T-cell (primary cell): ENCODE measurements at places on chromosomes 12 and 14.

- no peak for DNase-seq
- peaks cover 13% of the 10 kb centered on the region for H3K4me1 ChIP-seq
- peak overlapping the region; percentile 80 for H3K4me3 ChIP-seq
- peak overlapping the region; percentile 96 for H3K27ac ChIP-seq
Observed at GRCh38 chr12:9867531-9867930, 1.6 kb downstream of the CLEC2B start.

GRCh38 chr12:6666211-6666610 lies 3.3 kb upstream of the ING4 start:
- no peak overlapping the region for H3K27ac ChIP-seq
- H3K4me1 ChIP-seq: peaks cover 16% of the 10 kb centered on the region
- H3K36me3 ChIP-seq: peaks cover 45% of the 10 kb centered on the region
- H3K4me3 ChIP-seq: no peak overlapping the region

DNA sequence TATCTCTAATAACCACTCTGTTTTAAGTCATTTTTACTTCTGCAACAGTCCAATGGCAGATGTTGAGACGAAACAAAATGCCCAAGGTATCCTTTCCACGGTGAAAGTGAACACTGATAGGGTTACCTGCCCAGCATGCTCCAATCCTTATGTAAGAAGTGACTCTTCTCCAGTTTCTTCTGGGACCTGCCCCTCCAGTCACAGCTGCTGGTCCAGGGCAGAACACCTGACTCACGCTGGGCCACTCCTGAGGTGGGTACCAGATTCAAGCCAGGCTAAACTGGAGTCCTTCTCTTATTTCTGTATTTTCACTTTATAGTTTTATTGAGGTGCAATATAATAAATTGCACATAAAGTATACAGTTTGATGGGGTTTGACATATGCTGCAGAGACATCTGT lies 16.7 kb downstream of the NT5DC3 start:
- no peak overlapping the region for H3K4me3 ChIP-seq
- H3K4me1 ChIP-seq: no peaks in the 10 kb centered on the region
- H3K36me3 ChIP-seq: no peaks in the 10 kb centered on the region
- no peak overlapping the region for H3K27ac ChIP-seq
- DNase-seq: no peak

- no peaks in the 10 kb centered on the region for H3K36me3 ChIP-seq
- no peaks in the 10 kb centered on the region for H3K4me1 ChIP-seq
- no peak overlapping the region for H3K27ac ChIP-seq
- no peak overlapping the region for H3K4me3 ChIP-seq
- no peaks in the 10 kb centered on the region for H3K27me3 ChIP-seq
- no peak for DNase-seq
Observed at GRCh38 chr12:11958221-11959091, 112.3 kb upstream of the BCL2L14 start.

DNA sequence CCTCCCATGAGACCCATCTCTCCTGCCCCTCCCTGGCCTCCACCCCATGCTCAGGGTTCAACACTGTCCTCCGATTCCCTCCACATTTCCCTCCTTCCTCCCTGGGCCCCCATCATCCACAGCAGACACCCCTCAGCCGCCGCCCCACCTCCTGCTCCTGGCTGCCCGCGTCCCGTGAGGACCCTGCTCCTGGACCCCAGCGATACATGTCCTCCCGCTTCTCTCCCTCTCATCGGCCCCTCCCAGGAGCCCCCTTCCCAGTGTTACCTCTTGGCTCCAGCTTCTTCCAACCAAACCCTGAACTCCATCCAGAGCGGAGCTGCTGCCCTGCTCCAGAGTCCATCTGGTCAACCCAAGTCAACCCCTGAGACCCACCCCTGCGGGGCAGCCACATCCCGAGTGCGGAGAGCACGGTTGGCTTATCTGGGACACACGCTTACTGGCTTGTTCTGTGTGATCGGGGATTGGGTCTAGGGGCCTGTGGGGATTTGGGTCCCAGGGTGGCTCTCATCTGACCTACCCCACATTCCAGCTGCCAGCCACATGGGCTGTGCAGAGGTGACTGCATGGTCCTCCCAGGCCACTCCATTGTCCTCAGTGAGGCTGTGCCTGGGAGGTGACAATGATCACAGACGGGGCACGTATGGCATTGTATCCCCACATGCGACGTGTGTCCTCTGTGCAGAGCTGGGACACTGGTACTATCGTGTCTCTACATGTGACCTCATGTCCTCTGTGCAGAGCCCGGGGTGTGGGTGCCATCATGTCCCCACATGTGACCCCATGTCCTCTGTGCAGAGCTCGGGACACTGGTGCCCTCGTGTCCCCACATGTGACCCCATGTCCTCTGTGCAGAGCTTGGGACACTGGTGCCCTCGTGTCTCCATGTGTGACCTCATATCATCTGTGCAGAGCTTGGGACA lies 333.6 kb downstream of the ADGRD1 start:
- no peak overlapping the region for H3K27ac ChIP-seq
- H3K4me1 ChIP-seq: no peaks in the 10 kb centered on the region
- DNase-seq: no peak
- H3K36me3 ChIP-seq: no peaks in the 10 kb centered on the region
- no peak overlapping the region for H3K4me3 ChIP-seq

- no peak overlapping the region for H3K4me3 ChIP-seq
- no peaks in the 10 kb centered on the region for H3K27me3 ChIP-seq
- DNase-seq: no peak
- peaks cover 42% of the 10 kb centered on the region for H3K4me1 ChIP-seq
- H3K36me3 ChIP-seq: peaks cover 3% of the 10 kb centered on the region
Observed at GRCh38 chr12:57777911-57778310, 4.7 kb upstream of the TSFM start.
